Activated CD8-positive, alpha-beta memory T cell treated with anti-CD3 and anti-CD28 coated beads, Interleukin-2, amount 50 U/mL, for 48 hours (primary cell): ENCODE measurements at places on chromosomes 5 and 9.

DNA sequence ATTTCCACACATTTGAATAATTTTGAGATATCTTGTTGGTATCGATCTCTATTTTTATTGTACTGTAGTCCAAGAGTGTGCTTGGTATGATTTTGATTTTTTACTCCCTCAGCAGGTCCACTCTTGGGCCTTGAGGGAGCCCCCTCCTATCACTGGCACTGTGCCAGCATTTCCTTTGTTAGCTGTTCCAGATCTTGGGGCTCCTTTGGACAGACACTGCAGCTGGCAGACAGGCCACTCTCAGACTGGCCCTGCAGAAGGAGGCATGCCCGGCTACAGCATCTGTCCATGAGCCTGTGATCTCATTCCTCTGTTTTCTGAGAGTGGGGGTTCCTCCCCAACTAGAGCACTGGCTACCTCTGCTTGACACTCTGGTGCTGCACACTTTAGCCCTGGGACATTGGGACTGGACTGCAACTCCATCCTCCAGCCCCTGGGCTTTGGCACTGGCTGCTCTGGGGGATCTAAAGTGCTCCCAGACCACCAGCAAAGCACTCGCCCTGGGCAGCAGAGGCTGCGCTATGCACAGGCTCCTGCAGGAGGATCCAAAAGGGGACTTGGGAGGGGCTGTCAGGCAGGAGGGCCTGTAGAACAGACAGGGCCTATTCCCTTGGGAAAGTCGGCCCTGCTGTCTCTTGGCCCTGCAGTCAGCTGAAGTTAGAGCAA is 271.3 kb upstream of the DMAC1 start:
- no peak for DNase-seq

GRCh38 chr9:100720922-100721321 is 143.0 kb downstream of the CAVIN4 start:
- DNase-seq: no peak

GRCh38 chr5:84378961-84379360 is 5.7 kb downstream of the EDIL3 start:
- no peak for DNase-seq

DNA sequence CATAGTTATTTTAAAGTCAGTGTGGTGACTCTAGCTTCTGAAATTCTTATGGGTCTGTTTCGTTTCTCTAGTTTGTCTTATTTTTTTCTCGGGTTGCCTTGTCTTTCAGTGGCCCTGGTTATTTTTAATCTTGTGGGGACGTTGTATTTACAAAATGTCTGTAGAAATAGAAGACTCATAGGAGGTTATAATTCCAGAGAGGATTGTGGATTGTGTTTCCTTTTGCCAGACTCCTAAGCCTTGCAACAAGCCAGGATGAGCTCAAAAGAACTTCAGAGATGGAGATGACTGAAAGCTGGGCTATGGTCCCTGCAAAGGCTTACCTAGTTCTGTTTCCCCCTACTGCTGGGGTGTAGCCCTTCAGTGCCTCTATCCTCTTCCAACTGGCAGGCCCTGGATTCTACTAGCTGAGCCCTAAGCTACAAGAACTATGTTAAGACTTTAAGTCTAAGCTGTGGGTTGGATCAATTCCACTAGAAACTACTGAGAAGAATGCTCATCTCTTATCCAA is 32.2 kb upstream of the LECT2 start:
- DNase-seq: no peak

DNA sequence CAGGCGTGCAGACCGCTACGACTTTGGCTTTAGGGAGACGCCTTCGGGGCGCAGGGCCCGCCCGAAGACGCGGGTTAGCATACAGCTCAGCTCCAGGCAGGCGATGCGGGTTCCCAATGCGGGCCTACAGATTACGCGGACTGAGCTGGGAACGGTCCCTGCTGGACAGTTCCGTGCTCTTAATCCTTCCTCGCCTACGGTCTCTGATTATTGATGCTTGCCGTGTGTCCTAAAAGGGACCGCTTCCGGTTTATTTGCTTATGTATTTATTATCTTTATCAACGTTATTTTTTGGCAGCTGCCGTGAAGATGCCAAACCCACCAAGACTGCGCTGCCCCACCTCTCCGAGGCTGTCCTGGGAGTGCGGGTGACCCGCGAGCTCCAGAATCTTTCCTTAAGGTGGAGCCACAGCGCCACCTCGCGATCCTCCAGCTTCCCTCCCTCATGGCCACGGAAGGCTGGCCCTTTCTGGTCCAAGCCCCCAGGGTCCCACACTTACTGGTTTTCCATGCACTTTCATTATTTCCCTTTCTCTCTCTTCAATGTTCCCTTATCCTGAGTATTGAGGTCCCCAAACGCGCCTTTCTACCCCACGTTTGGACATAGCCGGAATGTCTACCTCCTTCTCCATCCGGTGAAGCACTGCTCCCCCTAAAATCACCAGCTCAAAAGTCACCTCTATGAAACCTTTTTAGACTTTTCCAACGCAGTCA is 7.0 kb upstream of the EBF1 start:
- peak; percentile 89 for DNase-seq

DNA sequence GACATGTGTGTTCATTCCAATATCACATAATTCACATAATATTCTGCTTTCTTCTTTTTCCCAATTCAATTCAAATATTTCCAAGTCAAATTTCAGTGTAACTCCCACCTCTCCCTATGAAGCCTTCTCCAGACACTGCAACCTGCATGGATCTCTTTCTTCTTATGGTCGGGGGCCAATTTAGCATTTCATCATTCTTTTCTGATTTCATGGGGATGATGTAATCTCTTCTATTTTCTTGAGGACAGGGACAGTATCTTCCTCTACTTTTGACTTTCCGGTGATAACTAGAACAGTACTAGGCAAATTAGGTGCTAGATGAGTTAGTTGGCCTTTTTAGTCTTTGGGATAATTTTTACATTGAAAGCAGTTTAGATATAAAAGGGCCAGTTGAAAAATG is 92.7 kb downstream of the CARTPT start:
- no peak for DNase-seq

DNA sequence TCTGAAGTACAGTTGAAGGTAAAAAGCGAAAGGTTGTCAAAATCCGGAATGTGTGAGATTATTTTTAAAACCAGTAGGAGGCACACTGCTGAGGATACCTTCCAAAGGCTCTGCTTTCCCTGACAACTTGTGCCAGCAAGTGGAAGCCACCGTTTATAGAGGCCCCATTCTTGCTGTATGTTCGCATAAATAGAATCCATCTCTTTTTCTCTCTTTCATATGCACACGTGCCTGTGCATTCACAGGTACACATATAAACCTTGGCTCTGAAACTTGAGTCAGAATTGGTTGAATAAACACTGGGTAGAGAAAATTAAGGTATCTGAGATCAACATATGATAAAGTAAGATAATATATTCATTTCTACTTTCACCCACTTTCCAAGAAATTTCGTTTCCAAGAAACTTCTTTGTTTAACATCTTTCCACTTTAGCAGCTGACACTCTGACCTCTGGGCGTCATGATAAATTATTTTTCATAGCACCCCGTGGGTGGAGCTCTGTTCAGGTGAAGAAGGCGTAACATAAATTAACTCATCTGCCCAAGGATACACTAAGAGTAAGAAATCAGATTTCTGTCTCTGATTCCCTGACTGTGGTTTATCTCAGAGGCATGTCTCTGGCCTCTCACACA is 63.7 kb upstream of the RICTOR start:
- no peak for DNase-seq

DNA sequence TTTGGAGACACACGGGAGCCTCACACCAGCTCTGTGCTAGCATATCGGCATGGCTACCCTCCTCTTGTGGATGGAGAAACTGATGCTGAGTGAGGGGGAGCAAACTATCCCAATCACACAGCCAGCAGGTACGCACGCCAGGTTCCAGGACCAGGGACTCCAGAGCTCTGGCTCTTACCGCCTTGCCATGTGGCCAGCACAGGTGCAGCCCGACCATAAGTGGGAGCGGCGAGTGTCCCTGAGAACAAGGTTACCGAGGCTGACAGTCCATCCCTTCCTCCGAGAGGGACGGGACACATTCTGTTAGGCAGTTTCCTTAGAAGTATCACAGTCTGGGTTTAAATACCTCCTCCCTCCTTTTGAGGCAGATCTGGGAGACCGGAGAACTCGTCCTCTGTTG is 86.0 kb downstream of the PAX5 start:
- DNase-seq: peak; percentile 40

GRCh38 chr5:127412698-127413097 is 104.7 kb upstream of the PRRC1 start:
- DNase-seq: no peak

DNA sequence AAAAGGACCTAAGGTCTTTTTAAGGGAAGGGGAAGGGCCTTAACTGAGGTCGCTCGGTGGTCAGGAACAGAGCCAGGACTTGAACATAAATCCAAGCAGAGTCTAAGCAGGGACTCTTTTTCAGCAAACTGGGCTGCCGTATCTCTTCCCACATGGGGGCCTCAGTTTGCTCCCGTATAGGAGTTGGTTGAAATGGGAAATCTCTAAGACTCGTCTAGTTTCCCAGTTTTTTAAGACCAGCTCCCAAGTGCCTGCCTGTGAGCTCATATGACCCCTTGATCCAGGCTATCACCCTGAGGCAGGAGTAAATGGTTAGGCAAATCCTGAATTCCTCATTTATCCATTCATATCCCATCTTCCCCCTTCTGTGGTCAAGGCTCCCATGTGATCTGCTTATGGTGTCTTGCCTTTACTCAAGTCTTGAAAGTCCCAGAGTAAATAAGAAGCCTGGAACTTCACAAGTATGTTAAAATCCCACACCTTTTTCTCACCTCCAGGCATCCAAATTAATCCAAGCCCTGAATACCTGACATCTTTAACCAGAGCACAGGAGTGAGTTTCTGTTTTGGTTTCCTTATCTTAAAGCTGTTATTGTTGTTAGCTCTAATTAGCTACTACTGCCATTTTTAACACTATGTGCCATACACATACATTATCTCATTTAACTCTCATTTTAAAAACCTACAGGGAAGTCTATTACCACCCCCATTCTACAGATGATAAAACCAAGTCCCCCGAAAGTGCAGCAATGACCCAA is 3.0 kb downstream of the ARSI start:
- DNase-seq: no peak

GRCh38 chr5:13107537-13107936 is 837.0 kb downstream of the DNAH5 start:
- DNase-seq: no peak

- no peak for DNase-seq
Observed at GRCh38 chr5:116626945-116627679, 52.5 kb upstream of the SEMA6A start.

GRCh38 chr9:79694208-79694607 is 122.4 kb downstream of the TLE4 start:
- no peak for DNase-seq

- no peak for DNase-seq
Observed at GRCh38 chr9:125521462-125522327, 185.3 kb downstream of the MAPKAP1 start.

DNA sequence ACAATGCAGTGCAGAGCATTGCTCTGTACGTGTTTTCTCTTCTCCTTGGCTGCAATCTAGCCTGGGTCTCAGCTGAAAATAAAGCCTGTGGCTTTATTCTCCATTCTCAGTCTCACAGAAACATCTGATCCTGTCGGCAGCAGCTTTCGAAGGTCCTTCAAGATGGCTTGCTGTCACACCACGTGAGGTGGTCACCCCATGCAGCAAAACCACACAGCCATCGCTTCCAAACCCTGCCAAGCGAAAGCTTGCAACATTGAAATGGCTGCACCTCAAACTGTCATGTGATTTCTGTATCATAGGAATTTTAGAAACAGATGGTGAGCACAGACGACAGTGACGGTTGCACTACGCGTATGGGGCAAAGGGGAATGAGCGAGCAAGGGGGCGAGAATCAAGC is 98.5 kb upstream of the SMARCA2 start:
- no peak for DNase-seq

GRCh38 chr5:140106101-140106500 is 7.8 kb upstream of the PURA start:
- DNase-seq: no peak

DNA sequence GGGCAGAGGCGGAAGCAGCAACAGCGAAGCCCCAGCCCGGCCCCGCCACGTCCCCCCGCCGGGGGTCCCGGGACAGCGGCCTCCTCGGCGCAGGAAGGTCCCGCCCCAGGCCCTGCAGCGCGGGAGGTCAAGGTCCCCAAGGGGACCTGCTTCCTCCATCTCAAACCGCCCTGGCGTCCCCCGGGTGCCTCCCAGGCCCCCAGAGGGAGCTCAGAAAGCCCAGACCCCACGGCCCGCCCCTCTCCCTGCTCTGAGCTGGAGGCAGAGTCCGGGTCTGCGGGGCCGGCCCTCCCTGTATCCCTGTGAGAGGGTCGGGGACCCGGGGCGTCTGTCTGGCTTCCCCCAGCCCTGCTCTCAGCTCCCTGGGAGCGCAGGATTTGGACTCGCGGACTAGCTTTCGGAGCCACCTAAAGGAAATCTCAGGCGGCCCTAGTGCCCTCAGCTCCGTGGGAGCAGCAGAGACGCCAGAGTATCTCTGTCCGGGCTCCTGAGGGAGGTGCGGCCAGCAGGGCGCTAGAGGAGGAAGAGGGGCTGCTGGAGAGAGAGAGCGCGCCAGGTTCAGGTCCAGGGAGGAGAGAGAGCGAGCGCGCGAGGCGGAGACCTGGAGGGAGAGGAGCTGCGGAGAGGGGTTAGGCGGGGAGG is 30.7 kb downstream of the EXOC3 start:
- peak; percentile 73 for DNase-seq

- DNase-seq: no peak
Observed at GRCh38 chr9:99160173-99160572, 55.3 kb downstream of the TGFBR1 start.

- no peak for DNase-seq
Observed at GRCh38 chr9:91802391-91802790, 147.6 kb downstream of the ROR2 start.

- DNase-seq: no peak
Observed at GRCh38 chr5:83513491-83513890, 41.9 kb downstream of the VCAN start.

- no peak for DNase-seq
Observed at GRCh38 chr5:124421584-124421983, 324.9 kb downstream of the ZNF608 start.

GRCh38 chr9:73573235-73573634 is 421.6 kb downstream of the ANXA1 start:
- DNase-seq: no peak

- peak; percentile 54 for DNase-seq
Observed at GRCh38 chr9:38393128-38393796, 760 bp downstream of the ALDH1B1 start.
